ENCODE measurements at places on chromosomes 11 and 22. TPM values are rescaled to one million over a fixed set of nuclear protein-coding genes. Genes with fewer than 3 reads are reported as not detected.

Gene OR5B2
- not detected for total RNA-seq

- no peaks in the 10 kb centered on the region for H3K27me3 ChIP-seq
- H3K36me3 ChIP-seq: peaks cover 20% of the 10 kb centered on the region
- no peak overlapping the region for H3K27ac ChIP-seq
- H3K4me1 ChIP-seq: peaks cover 6% of the 10 kb centered on the region
- no peak overlapping the region for H3K4me3 ChIP-seq
Measured at GRCh38 chr22:41181349-41182241, 23.5 kb upstream of the L3MBTL2 start.

Gene CCDC116
- total RNA-seq: 0.50 TPM

Gene PPP2R5B
- 18.6 TPM for total RNA-seq

GRCh38 chr11:44747316-44747715 lies 20.6 kb downstream of the TSPAN18 start:
- H3K27me3 ChIP-seq: peaks cover 3% of the 10 kb centered on the region
- no peak for DNase-seq
- H3K4me3 ChIP-seq: no peak overlapping the region
- no peaks in the 10 kb centered on the region for H3K36me3 ChIP-seq
- H3K27ac ChIP-seq: no peak overlapping the region

DNA sequence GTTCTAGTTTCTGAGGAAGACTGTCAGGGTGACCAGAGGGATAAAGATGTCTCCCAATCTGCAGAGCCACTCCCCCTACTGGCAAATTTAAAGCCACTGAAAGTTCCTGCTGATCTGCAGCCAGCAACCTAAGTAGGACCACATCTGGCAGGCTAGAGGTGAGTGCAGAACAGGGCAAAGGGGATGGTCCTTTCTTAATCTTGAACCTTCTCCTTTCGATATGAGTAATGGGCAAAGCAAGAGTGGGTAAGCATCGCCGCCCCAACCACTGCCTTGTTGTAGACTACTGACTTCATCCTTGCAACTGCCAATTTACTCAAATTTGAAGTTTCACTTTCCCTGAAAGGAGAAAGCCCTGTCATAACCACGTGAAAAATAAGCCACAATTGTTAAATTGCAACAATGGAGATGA lies 30.7 kb downstream of the SCUBE2 start:
- peak overlapping the region; percentile 47 for H3K27ac ChIP-seq
- peak; percentile 37 for DNase-seq
- peaks cover 6% of the 10 kb centered on the region for H3K27me3 ChIP-seq
- peak overlapping the region; percentile 46 for H3K4me3 ChIP-seq
- H3K36me3 ChIP-seq: no peaks in the 10 kb centered on the region
- peaks cover 12% of the 10 kb centered on the region for H3K4me1 ChIP-seq

DNA sequence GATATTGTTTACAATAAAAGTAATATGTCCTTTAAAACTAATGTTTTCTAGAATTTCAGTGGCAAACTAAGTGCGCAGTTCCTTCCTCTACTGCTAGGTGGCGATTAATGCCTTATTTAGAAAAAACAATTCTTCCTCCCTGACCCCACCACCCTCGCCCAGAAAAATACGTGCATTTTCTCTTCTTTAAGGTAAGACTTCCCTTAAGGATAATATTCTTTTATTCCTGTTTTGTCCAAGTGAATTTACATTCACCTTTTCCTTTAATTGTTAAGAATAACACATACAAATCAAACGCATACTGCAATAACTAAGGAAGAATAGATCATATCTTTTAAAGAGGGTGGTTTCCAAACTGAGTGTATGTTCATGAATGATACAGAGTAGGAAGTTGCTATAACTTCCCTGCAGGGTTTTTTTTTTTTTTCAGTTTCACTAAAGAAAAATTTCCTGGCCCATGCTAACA lies 17.0 kb upstream of the PSMA1 start:
- H3K4me3 ChIP-seq: peak overlapping the region; percentile 73
- H3K27ac ChIP-seq: no peak overlapping the region
- DNase-seq: no peak
- no peaks in the 10 kb centered on the region for H3K27me3 ChIP-seq

DNA sequence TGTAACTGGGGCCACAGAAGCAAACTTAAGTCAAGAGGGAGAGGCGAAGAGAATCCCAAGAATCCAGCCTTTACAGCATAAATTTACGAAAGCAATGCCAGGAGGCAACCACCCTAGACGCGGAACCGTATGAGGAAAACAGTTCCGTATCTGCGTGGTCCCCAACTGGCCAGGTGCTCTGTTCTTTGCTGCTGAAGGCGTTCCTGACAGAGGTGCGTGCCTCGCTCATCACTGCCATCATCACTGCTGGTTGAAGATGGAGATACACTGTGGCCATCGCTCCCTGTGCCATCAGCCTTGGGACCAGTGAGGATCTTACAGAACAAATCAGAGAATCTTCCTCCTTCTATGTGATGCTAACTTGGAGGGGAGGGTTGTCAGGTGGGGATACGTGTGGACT lies 270.5 kb upstream of the B3GAT1 start:
- peaks cover 4% of the 10 kb centered on the region for H3K27me3 ChIP-seq
- no peaks in the 10 kb centered on the region for H3K4me1 ChIP-seq
- H3K27ac ChIP-seq: no peak overlapping the region
- no peak overlapping the region for H3K4me3 ChIP-seq
- H3K36me3 ChIP-seq: no peaks in the 10 kb centered on the region

- DNase-seq: no peak
- H3K27ac ChIP-seq: peak overlapping the region; percentile 5
- H3K4me3 ChIP-seq: peak overlapping the region; percentile 1
- H3K36me3 ChIP-seq: no peaks in the 10 kb centered on the region
Measured at GRCh38 chr11:72483412-72484186, 49.3 kb upstream of the CLPB start.

DNA sequence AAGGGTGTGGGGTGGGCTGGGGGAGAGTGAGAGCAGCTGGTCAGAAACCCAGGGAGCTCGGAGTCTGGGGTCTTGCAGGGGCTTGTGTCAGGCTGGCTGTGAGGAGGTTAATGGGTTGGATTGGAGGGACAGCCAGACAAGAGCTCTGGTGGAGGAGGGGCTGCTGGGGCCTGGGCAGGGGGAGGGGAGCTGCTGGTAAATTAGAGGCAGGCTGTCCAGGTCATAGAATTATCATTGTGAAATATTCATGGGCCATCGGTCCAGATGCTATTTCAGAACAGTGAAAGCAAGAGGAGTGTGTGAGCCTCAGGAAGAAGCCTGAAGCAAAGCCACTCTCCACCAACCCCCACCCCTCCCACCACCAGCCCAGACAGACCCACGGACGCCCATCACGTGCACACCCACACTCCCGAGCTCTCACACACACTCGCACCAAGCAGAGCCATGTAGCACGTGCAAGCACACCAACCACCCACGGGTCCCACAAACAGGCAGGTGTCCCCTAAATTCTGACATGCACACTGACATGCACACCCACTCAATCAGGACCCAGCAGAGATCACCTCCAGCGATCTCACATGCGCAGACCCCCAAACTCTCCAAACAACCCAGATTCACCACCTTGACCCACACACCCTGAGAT lies 18.8 kb downstream of the RTN4RL2 start:
- H3K36me3 ChIP-seq: no peaks in the 10 kb centered on the region
- DNase-seq: no peak
- H3K4me1 ChIP-seq: peaks cover 24% of the 10 kb centered on the region
- no peak overlapping the region for H3K27ac ChIP-seq

DNA sequence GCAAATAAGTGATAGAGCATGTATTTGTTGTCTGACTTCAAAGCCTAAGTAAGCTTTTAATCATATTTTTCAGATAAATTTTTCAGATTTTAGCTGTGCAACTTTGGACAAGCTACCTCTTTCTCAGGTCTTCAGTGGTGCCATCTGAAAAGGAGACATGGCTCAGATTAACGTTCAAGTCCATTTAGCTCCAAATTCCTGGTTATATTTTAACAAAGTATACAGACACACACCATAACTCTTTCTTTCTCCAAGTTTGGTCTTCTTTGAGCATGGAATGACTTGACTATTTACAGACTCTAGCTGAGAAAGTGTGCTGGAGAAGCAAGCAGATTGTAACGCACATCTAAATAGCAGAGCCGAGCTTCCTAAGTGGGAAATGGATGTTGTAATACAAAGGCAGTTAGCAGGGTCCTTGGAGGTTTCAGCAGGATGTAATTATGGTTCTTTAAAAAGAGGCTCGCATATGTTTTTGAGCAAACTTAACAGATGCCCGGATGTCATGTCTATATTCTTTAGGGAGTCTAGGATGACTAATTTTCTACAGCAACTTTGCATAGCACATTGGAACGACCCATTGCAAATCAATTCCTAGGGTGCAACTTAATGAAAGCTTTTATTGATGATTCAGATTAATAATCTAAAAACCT lies 128.1 kb upstream of the E2F8 start:
- no peak overlapping the region for H3K27ac ChIP-seq
- no peaks in the 10 kb centered on the region for H3K36me3 ChIP-seq
- DNase-seq: no peak
- H3K4me1 ChIP-seq: no peaks in the 10 kb centered on the region

DNA sequence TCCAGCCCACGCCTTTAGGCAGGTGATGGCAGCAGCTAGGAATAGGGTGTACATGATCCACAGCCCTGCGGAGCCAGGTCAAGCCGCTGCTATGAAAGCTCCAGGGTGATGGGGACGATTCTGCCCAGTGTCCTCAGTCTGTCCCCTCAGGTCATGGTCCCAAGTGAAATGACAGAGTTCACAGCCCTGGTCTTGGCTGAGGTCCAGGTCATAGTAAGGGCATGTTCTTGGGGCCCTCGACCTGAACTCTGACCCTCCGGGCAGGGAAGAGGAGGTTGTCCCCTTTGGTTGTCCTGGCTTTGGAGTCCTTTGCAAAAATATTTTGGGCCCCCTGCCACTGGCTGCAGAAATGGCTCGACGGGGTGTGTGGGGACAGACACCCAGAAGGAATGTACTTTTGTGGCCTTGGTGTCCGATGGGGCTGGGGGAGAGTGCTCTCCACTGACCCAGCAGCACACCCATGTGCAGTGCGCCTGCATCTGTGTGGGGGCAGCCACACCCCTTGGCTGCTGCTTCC lies 7.3 kb downstream of the C22orf31 start:
- peaks cover 13% of the 10 kb centered on the region for H3K27me3 ChIP-seq
- H3K4me3 ChIP-seq: no peak overlapping the region

Gene BCO2
- 2.4 TPM for total RNA-seq

DNA sequence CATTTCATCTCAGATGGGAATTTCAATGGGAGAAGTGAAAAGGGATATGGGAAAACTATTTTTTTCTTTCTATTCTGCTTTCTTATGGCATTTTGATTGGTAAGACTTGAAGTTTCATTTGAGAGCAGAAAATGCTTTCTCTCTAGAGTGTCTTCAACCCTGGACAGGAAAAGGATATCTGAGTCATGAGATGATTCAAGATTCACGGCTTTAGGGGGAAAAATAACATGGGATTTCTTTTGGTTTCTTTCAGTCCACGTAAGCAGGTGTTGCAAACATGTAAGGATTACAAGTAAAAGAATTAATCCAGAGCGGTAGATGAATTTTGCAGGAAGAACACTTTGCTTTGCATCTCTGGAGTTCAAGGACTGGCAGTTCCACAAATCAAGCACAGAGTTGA lies 1001.0 kb upstream of the TENM4 start:
- H3K27ac ChIP-seq: no peak overlapping the region
- no peaks in the 10 kb centered on the region for H3K4me1 ChIP-seq
- no peaks in the 10 kb centered on the region for H3K27me3 ChIP-seq
- no peaks in the 10 kb centered on the region for H3K36me3 ChIP-seq

DNA sequence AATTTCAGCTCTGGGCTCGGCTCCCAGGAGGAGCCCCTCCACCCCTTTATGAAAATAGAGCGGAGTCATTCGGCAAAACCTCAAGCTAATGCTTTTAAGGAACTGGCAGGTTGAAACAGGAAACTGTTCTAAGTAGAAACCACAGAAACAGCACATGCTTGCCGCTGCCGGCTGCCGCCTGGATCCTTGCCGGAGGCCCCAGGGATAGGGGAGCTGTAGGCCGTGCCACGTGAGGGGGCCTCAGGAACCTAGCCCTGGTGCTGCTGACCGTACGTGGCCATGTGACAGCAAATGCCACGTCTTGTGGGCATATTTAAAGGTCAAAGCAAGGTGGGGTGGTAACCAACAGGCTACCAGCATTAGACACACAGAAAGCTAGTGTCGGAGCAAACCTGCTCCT lies 77.9 kb upstream of the TIMP3 start:
- peaks cover 8% of the 10 kb centered on the region for H3K27me3 ChIP-seq
- peak overlapping the region; percentile 58 for H3K4me3 ChIP-seq
- H3K27ac ChIP-seq: peak overlapping the region; percentile 81
- peaks cover 29% of the 10 kb centered on the region for H3K4me1 ChIP-seq
- peaks cover 2% of the 10 kb centered on the region for H3K36me3 ChIP-seq
